CD4-positive, alpha-beta memory T cell (primary cell): ENCODE measurements at places on chromosomes 4 and X.

GRCh38 chrX:40385682-40386081, 195.1 kb upstream of the ATP6AP2 start:
- DNase-seq, result no peak

- no peak for DNase-seq
Measured at GRCh38 chr4:132124624-132124974, 1024.5 kb upstream of the PCDH10 start.

DNA sequence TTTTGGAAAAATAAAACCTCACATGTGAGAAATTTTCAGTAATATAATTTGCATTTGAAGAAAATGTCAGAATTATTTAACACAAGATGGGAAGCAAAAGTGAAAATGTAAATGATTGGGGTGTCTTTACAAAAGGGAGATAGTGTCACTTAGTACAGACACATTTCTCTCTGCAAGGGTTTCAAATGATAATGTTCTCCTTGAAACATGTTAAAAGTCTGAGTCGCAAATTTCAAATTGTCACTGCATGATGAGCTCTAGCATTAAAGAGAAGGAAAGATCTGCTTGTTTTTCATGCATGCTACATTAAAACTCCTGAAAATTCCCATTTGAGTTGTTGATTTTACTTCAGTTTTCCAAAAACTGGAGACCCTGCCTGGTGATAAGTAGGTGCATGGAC, 122.0 kb upstream of the LDB2 start:
- no peak for DNase-seq

DNA sequence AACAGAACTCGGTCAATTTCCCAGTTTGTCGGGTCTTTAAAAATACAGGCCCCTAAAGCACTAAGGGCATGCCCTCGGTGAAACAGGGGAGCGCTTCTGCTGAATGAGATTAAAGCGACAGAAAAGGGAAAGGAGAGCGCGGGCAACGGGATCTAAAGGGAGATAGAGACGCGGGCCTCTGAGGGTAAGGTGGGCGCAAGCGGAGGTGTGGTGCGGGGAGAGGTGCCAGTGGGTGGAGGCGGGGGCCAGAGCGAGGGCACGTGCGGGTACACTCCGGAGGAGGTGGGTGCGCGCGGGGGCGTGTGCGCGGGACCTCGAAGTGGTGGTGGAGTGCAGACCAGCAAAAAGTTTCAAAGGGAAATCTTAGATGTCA, 787 bp upstream of the TET2 start:
- peak; percentile 34 for DNase-seq

DNA sequence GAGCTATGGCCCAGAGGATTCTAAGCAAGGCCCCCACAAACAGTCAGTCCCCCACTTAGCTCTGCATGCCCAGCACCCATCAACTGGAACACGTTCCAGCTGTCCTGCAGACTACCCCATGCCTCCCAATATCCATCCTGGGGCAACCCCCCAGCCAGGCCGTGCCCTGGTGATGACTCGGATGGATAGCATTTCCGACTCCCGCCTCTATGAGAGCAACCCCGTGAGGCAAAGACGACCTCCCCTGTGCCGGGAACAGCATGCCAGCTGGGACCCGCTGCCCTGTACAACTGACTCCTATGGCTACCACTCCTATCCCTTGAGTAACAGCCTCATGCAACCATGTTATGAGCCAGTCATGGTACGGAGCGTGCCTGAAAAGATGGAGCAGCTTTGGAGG, 32.0 kb downstream of the LAS1L start:
- DNase-seq, result no peak

DNA sequence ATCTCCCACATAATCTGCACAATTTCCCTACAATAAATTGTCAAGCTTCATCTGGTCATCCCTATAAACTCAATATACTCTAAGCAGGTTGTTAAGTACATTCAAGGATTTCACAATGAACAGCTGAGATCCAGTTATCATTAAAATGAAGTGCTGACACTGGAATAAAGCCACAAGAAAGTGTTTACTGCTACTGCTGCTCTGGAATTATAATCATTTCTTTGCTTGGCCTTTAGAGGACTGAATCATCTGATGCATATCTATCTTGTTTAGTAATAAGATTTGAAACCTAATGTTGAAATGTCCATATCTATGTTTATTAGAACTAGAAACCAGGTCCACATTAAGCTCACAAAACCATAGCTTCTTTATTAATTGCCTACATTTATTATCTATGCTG, 338.6 kb upstream of the ZFP42 start:
- DNase-seq, result no peak

DNA sequence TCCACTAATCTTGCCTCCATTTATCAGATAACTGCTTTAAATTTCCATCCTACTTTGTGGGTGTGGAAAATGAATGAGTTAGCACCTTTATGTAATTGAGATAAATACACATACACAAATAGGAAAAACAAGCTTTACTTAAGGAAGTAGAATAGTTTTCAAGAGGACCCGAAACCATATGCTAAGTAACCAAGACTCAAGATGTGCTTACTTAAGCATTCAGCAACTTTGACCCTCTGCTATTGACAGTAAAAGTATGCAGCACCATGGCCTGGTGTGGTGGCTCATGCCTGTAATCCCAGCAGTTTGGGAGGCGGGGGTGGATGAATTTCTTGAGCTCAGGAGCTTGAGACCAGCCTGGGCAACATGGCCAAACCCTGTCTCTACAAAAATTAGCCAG, 29.9 kb downstream of the RNF175 start:
- DNase-seq, result no peak

GRCh38 chr4:122341886-122342285, 36.9 kb upstream of the ADAD1 start:
- DNase-seq, result no peak

- DNase-seq, result no peak
Measured at GRCh38 chr4:113273721-113274220, 224.3 kb downstream of the ANK2 start.

DNA sequence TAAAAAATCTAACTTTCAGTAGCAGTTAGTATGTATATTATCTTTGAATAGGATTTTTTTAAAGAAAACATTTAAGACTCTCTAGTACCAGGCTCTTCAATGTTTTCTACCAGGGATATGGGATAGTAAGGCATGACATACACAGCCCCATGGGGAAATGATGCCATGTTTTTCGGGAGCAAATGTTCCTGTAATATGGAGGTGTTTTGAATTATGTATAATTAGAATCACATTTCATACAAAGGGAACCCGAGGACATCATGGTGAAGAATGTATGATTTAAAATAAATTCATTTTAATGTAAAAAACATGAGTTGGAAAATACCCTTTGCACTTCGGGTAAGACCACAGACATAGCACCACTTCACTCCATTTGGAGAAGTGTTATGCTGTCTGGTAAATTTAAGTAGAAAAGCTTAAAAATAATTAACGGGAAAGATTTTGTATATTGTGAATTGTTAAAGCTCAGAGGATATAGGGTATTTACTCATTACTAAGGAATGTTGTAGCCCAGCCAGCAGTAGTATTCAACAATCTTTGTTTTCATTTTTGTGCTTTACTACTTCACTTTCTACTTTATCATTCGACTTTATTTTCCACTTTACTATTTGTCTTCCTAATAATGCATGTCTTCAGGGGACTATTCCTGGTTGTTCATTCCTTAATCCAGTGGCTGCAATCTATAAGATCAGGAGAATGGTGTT, 2050.7 kb downstream of the ARAP2 start:
- no peak for DNase-seq

- no peak for DNase-seq
Measured at GRCh38 chrX:150767045-150767395, 73.8 kb downstream of the MTMR1 start.

GRCh38 chr4:11042760-11043159, 358.2 kb upstream of the CLNK start:
- no peak for DNase-seq

DNA sequence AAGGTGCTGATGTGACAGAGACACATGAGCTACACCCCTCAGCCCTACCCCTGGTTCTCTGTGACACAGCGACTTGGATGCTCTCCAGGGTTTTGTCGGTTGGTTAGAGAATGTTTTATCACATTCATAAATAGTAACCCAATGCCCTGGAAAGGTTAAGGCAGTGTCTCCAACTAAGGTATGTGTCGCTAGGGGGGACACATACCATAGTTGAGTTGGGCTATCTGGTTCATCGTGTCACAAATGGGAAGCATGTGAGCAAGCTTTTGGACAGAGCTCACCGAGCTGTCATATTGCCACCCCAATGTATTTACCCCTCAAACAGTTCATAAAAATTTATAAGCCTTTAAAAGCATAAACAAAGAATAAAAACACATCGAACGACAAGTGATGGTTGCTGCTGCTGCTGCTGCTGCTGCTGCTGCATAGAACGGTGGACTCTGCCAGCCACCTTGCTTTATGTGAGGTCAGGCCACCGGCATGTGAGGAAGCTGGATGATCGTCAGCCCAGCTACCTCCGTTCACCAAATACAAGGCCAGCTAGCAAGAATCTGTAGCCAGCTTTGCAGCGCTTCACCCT, 55.9 kb downstream of the STOX2 start:
- no peak for DNase-seq

GRCh38 chr4:153260132-153260531, 55.9 kb downstream of the TRIM2 start:
- DNase-seq, result no peak

DNA sequence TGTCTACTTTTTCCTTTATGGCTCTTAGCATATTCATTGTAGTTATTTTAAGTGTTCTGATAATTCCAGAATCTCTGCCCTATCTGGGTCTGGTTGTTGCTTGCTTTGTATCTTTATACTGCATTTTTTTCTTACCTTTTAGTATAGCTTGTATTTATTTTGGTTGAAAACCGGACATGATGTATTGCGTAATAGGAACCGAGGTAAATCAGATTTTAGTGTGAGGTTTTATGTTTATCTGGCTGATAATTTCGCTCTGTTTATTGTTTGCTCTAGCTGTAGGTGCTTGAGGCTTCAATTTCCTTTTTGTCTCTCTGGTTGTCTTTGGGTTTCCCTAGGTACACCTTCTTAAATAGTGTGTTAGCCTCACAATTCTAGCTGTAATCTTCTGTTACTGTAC, 263.8 kb upstream of the LCORL start:
- no peak for DNase-seq

DNA sequence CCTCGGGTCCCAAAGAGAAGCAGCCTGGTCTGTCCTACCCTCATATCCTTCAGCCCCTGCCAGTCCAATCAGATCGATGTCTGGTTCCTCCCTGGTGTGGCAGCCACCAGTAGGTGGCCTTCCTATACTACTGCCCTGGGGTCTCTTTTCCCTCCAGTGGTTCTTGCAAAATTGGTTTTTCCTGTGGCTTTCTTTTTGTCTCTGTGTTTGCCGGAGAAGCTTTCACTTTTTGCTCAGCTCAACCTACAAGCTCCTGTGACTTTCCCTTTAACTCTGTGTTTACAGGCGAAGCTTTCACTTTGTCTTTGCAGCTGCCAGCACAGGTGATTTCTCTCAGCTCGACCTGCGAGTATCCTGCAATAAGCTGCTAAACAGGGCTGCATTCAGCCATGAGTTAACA, 46.8 kb downstream of the UGT2A3 start:
- DNase-seq, result no peak
